ENCODE measurements at places on chromosomes 12 and 14.

DNA sequence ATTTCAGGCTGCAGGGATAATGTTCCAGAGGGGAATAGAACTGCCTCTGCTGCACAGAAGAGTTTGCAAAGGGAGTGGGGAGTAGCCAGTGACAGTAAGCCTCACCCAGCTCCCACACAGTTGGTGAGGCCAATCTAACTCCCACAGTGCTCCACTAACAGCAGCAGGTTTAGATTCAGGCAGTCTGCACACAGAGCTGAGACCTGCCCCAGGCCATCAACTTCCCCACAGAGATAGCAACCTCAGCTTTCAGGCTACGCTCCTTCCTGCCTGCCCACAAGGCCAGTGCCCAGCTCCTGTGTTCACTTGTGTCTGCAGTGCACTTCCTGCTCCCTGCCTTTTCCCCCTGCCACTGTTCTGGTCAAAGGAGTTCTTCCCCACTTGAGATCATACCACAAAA, 107.5 kb downstream of the TBC1D30 start:
- no peak for DNase-seq

GRCh38 chr14:32565256-32565655, 236.2 kb downstream of the AKAP6 start:
- no peak for DNase-seq

- DNase-seq = no peak
These were observed 3.2 kb downstream of the KDM2B start for GRCh38 chr12:121577443-121578180.

DNA sequence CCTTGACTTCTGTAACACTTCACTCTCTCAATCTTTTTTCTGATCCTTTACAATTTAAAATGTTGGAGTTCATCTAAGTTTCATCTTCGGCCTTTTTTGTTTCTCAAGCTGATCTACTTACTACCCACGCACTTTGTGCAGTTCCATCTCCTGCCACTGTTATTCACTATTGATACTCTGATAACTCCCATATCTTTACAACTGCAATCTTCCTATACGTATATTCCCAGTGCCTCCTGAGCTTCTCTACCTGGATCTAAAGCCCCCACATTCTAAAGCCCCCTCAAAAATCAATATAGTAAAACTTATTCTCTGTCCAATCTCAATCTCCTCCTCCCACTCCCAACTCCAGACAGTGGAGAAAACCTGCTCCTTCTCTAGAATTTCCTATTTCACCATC, 5.9 kb downstream of the ATG2B start:
- DNase-seq = no peak

DNA sequence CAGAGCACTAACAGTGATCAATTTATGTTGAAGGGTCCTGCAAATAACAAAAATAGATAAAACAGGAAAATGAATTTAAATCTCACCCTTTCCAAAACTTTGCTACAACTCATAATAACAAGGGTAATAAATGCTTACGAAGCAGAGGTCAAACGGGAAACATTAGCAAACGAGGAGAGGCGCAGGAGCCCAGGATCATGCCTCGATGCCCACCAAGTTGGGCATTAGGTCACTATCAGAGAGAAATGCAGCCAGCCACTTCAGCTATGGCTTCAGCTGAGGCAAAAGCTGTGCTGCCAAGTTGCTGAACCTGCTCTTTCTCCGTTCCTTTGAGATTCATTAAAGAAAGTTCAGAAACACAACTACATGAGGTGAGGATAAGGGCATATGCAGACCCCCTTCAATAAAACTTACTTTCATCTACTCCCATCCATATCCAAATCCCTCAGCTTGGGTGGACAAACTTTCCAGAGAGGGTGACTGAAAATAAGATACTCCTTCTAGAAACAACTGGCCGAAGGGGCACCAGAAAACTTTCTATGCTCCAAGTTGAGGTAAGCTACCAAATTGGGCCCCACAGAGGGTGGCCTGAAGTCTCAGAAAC, 7.9 kb downstream of the NKX2-1 start:
- DNase-seq = no peak

DNA sequence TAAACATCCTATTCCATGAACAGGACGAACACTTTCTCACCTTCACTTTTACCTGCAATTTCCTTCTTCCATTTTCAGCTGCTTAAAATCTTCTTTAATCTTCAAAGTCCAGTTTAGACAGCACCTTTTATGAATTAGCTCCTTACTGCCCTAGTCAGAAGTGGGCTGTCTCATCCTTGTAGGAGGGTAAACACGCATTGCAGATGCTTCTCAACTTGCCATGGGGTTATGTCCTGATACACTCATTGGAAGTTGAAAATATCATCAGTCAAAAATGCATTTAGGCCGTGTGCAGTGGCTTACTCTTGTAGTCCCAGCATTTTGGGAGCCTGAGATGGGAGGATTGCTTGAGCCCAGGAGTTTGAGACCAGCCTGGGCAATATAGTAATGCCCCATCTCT, 35.2 kb downstream of the HMGA2 start:
- no peak for DNase-seq

DNA sequence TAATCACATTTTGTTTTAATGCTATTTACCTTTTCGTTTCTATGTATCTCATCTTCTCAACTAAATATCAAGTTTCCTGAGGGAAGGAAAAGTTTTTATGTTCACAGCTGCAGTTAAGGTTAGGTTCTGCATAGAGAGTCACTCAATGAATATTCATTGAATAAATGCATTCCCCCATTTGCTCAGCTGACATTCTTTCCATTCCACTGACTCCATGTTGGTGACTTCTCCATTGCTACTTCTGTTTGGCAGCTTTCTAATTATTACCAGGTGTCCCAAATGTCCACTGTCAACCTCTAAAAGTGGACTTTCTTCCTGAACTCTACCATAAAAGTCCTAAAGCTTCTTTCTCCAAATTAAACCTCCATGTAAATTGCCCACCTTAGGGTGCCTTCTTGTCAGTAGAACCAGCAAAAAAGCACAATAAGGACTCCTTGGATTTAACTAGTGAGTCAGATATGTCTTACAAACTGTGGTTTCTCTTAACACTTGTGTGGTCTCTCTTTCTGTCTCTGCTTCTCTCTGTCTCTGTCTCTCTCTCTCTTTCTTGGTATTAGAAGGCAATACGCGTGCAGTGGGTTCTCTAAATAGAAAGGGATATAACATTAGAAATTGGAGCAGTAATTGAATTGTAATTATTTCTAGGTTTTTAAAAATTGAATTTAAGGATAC, 85.9 kb downstream of the TMEM117 start:
- DNase-seq = no peak

All from activated T-helper 1 cell treated with anti-CD3 and anti-CD28 coated beads, Interleukin-12 subunit alpha, Interleukin-12 subunit beta, Interleukin-2, Interleukin-4 antibody, amounts not matched to agents 30 ng/mL and 10 ng/mL and 1 ng/mL, durations not matched to agents 14 hours and 24 hours and 36 hours (primary cell).